ENCODE measurements at places on chromosomes 7 and 10. TPM values are rescaled to one million over a fixed set of nuclear protein-coding genes. Genes with fewer than 3 reads are reported as not detected.

HOXA4 gene
- total RNA-seq: 4.2 TPM

DNA sequence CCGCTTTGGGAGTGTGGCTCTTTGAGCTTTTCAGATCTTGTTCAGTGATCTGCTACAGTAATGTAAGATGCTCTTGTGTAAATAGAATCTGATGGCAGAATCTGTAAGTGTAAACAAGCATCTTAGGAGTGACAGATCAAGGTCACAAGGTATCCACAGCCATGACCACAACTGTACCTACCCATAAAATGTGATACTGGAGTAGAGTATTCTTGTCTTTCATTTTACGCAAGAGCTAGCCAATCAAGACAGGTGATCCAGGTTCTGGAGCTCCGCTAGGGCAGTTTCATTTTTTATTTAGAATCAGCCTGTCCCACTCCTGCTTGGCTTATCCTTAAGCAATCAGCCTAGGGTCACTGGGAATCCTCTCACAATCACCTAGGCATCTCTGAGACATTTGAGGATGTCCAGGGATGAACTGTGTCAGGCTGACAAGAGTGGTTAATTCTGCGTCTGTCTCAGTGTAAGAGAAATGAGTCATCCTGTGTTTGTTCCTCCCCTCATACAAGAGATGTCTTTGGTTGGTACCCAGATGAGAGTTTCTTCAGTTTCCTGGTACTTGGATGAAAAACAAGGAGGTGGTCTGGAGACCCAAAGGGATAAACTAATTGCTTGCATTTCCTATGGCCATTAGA, 13.6 kb downstream of the ZNF138 start:
- no peak overlapping the region for H3K4me3 ChIP-seq
- no peak for DNase-seq
- H3K27me3 ChIP-seq: no peaks in the 10 kb centered on the region
- H3K27ac ChIP-seq: no peak overlapping the region

- DNase-seq: no peak
- peaks cover 51% of the 10 kb centered on the region for H3K4me1 ChIP-seq
- H3K4me3 ChIP-seq: no peak overlapping the region
- H3K27me3 ChIP-seq: no peaks in the 10 kb centered on the region
- no peaks in the 10 kb centered on the region for H3K36me3 ChIP-seq
Measured at GRCh38 chr7:21429786-21430574, 2.1 kb downstream of the SP4 start.

LRRC72 gene
- total RNA-seq: not detected

DNA sequence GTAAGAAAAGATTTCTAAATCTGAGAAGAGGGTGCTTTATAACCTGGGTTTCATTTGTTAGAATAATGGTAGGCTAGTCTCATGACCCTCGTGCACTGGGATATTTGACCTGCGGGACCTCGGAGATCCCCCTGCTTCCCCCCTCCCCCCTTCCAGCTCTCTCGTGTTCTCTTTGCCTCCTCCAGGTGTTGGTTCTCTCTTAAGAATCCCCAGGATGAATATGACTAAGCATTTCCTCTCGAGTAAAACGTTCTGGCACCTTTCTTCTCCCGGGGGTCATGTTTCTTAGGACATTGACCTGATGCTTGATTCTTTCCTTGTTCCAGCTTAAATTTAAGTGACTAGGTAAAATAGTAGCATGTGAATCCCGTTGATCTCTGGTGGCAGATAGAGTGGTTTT, 71.2 kb downstream of the SHH start:
- no peaks in the 10 kb centered on the region for H3K36me3 ChIP-seq
- H3K4me1 ChIP-seq: peaks cover 6% of the 10 kb centered on the region
- H3K27ac ChIP-seq: no peak overlapping the region
- H3K27me3 ChIP-seq: no peaks in the 10 kb centered on the region

DNA sequence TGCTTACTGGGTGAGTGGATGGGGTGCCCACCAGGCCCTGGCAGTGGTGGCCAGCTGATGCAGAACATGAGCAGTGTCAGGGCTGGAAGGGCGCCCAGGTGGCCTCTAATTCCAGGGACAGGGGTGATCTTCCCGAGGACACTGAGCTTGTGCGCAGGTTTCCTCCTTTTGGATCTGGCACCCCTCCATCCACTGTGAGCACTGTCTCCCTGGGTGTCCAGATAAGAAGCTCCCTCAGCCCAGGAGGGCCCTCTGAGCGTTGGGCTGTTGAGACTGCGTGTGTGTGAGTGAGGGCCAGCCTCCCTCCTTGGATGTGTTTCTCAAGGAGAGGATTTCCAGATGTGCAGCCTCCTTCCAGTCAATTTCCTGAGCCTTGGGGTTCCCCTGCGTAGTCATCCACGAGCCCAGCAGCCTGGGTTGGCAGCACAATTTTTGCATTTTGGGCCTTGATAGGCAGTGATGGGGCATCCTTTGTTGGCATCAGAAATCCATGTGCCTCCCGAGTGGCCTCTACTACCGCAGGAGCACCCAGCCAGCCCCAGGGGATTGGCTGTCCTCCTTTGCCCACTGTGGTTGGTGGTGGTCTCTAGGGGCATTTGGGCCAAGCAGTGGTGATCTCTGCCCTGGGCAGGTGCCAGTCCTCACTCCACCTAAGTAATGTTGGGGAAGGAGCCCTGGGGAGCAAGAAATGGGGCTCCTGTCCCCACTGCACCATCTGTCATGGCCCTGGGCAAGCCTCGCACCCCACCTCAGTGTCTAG, 20.9 kb upstream of the BTBD16 start:
- H3K36me3 ChIP-seq: peaks cover 71% of the 10 kb centered on the region
- no peaks in the 10 kb centered on the region for H3K4me1 ChIP-seq
- DNase-seq: no peak
- H3K27me3 ChIP-seq: no peaks in the 10 kb centered on the region
- no peak overlapping the region for H3K27ac ChIP-seq
- H3K4me3 ChIP-seq: no peak overlapping the region

- DNase-seq: no peak
- H3K4me1 ChIP-seq: no peaks in the 10 kb centered on the region
- H3K36me3 ChIP-seq: no peaks in the 10 kb centered on the region
- no peaks in the 10 kb centered on the region for H3K27me3 ChIP-seq
- H3K27ac ChIP-seq: no peak overlapping the region
- H3K4me3 ChIP-seq: no peak overlapping the region
Measured at GRCh38 chr10:36195364-36195763, 553.3 kb upstream of the FZD8 start.

WASHC2A gene
- 21.6 TPM for total RNA-seq

DNA sequence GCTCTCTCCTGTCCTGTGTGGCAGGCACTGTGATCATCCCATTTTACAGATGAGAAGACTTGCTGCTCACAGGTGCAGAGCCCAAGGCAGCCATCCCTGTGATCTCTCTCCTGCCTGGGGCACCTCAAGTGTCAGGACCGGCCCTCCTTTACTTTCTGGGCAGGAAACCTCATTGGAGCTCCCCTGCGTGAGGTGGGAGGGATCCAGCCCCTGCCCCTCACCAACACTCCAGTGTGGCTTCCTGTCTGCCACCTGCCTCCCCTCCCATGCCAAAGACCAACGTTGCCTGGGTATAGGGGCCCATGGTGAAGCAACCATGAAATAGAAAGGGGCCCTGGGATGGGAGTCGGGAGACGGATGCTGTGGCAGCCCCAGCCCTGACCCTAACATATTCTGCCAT, 91.2 kb upstream of the MYL10 start:
- DNase-seq: no peak
- no peaks in the 10 kb centered on the region for H3K27me3 ChIP-seq
- H3K4me3 ChIP-seq: no peak overlapping the region
- no peaks in the 10 kb centered on the region for H3K36me3 ChIP-seq

TSPAN14 gene
- 22.6 TPM for total RNA-seq

DNA sequence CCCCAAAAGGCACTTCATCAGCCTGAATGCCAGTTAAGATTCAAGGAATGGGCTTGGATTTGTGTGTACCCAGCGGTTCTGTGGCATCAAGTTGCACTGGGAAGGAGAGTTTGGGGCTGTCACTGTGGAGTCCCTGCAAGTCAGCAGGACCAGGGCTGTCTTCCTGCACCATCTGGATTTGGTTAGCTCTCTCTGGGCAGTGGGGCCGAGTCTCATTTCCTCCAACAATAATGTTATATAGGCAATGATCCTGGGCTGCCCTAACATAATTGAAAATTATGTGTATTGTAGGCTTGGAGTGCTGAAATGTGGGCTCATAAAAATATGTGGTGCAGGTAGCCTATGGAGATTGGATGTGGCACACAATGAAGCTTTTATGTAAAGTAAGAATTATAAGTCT, 87.2 kb downstream of the TCF7L2 start:
- H3K4me3 ChIP-seq: no peak overlapping the region
- DNase-seq: no peak
- no peak overlapping the region for H3K27ac ChIP-seq
- peaks cover 2% of the 10 kb centered on the region for H3K4me1 ChIP-seq

FAM13C gene
- total RNA-seq: 13.8 TPM

HPSE2 gene
- total RNA-seq: not detected

DNA sequence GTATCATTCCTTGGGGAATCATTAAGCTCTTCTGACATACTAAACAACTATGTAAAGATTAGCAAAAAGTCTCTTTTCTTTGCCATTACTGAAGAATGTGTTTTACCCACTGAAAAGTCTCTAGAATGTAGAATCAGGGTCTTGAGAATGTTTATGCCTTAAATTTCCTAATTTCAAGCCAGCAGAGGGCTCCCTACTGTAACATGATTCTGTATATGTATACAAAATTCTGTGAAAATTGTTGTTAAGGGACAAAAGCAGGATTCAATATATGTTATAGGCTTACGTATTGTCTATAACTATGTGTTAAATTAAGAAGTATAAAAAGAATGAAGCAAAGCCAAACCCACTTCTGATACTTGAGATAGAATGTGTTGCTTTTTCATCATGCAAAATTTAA, 296.9 kb upstream of the DGKB start:
- no peaks in the 10 kb centered on the region for H3K4me1 ChIP-seq
- no peak overlapping the region for H3K4me3 ChIP-seq
- H3K27me3 ChIP-seq: no peaks in the 10 kb centered on the region
- H3K27ac ChIP-seq: no peak overlapping the region

DNA sequence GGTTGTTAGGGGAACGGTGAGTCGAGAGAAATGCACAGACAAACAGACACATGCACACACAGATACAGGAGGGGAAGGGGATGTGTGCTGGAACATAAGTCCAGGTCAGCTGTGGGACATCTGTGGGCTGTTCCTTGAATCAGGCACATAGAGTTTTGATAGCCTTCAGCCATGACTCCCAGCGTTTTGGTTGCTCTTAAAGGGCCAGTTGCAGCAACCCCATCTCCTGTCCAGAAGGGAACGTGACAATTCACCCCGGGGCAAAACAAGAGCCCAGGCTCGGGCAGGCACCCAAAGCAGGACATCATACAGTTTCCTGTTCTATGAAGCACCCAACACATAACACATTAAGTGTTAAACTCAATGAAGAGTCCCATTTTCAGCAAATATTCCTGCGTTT, 9.6 kb downstream of the INSYN2A start:
- no peaks in the 10 kb centered on the region for H3K36me3 ChIP-seq
- no peaks in the 10 kb centered on the region for H3K27me3 ChIP-seq
- H3K4me1 ChIP-seq: no peaks in the 10 kb centered on the region
- DNase-seq: no peak
- H3K4me3 ChIP-seq: no peak overlapping the region

- no peaks in the 10 kb centered on the region for H3K36me3 ChIP-seq
- no peaks in the 10 kb centered on the region for H3K27me3 ChIP-seq
- H3K4me3 ChIP-seq: peak overlapping the region; percentile 72
- peak; percentile 40 for DNase-seq
- peak overlapping the region; percentile 87 for H3K27ac ChIP-seq
- H3K4me1 ChIP-seq: peaks cover 7% of the 10 kb centered on the region
Measured at GRCh38 chr10:88991161-88991898, 732 bp downstream of the FAS start.

MAT1A gene
- 1.3 TPM for total RNA-seq

LRRD1 gene
- total RNA-seq: not detected

CALML3 gene
- not detected for total RNA-seq

GRCh38 chr10:104450954-104451353, 97.3 kb downstream of the CFAP58 start:
- H3K27ac ChIP-seq: no peak overlapping the region
- no peaks in the 10 kb centered on the region for H3K36me3 ChIP-seq
- H3K4me3 ChIP-seq: no peak overlapping the region

TMEM176B gene
- 9.4 TPM for total RNA-seq

GRCh38 chr10:98396096-98397063, 18.6 kb downstream of the PYROXD2 start:
- H3K4me3 ChIP-seq: no peak overlapping the region
- no peak for DNase-seq
- no peaks in the 10 kb centered on the region for H3K27me3 ChIP-seq
- no peaks in the 10 kb centered on the region for H3K36me3 ChIP-seq
- H3K27ac ChIP-seq: no peak overlapping the region
- no peaks in the 10 kb centered on the region for H3K4me1 ChIP-seq

GRCh38 chr7:94237417-94237816, 157.3 kb upstream of the COL1A2 start:
- no peak overlapping the region for H3K27ac ChIP-seq
- no peak for DNase-seq
- H3K36me3 ChIP-seq: no peaks in the 10 kb centered on the region
- no peaks in the 10 kb centered on the region for H3K27me3 ChIP-seq
- H3K4me1 ChIP-seq: no peaks in the 10 kb centered on the region

SHTN1 gene
- 0.73 TPM for total RNA-seq

GRCh38 chr7:147869456-147869855, 721.1 kb upstream of the C7orf33 start:
- H3K27me3 ChIP-seq: no peaks in the 10 kb centered on the region
- no peak overlapping the region for H3K27ac ChIP-seq
- H3K4me3 ChIP-seq: no peak overlapping the region

DNA sequence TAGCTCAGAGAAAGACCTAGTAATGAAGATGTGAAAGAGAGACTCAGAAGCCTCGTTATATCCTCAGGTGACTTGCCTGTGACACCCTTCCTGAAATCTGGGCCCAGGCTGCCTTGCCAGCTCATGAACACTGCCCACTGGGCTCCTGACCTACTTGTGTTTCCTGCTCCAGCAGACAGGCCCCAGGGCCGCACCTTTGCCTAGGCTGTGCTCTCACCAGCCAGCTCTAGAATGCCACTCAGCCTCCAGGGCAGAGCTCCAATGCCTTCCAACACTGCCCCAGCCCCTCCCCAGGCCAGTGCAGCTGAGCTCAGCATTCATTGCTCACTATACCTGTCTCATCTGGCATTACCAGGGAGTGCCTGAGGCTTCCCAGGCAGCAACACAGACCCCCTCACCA, 94.3 kb downstream of the DLG5 start:
- peaks cover 23% of the 10 kb centered on the region for H3K4me1 ChIP-seq
- H3K36me3 ChIP-seq: peaks cover 70% of the 10 kb centered on the region
- H3K4me3 ChIP-seq: no peak overlapping the region
- peak; percentile 64 for DNase-seq
- no peaks in the 10 kb centered on the region for H3K27me3 ChIP-seq

- peak overlapping the region; percentile 55 for H3K4me3 ChIP-seq
- H3K4me1 ChIP-seq: peaks cover 17% of the 10 kb centered on the region
- no peak for DNase-seq
- no peaks in the 10 kb centered on the region for H3K36me3 ChIP-seq
Measured at GRCh38 chr10:132066186-132066585, 440 bp downstream of the JAKMIP3 start.

- no peaks in the 10 kb centered on the region for H3K27me3 ChIP-seq
- H3K36me3 ChIP-seq: no peaks in the 10 kb centered on the region
- no peaks in the 10 kb centered on the region for H3K4me1 ChIP-seq
- H3K4me3 ChIP-seq: no peak overlapping the region
- no peak for DNase-seq
Measured at GRCh38 chr7:152747224-152747623, 12.3 kb upstream of the ACTR3B start.

TIMM23 gene
- 133 TPM for total RNA-seq

CALU gene
- total RNA-seq: 68.5 TPM

All from gastrocnemius medialis (tissue), 4 donors.